Activated gamma-delta T cell treated with Interleukin-2 at 50 U/mL for 16 hours (primary cell): ENCODE measurements at places on chromosomes 5 and 9.

DNA sequence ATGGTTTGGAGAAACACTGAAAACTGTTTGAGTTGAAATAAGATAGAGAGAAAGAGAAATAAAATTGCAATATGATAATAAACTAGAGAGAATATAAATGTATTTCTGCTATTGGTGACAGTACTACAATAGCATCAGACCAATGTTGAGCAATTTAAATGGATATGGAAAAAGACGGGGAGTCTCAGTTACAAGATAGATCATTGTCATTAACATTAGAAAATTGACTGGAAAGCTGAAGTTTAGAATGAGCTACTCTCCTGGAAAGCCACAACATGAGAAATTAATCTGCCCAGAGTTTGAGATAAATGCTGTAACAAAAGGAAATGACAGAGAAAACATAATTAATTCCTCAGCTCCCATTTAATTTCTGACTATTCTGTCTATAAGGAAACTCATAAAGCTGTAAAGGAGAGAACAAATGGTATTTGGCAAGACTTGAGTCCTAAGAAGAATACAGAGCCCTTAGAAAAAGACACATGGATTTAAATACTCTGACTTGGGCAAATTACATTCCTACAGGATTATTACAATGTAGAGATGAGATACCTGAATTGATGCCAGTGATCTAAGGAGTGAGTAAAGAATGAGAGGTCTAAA, 624.5 kb upstream of the CHD1 start:
- DNase-seq, result no peak

DNA sequence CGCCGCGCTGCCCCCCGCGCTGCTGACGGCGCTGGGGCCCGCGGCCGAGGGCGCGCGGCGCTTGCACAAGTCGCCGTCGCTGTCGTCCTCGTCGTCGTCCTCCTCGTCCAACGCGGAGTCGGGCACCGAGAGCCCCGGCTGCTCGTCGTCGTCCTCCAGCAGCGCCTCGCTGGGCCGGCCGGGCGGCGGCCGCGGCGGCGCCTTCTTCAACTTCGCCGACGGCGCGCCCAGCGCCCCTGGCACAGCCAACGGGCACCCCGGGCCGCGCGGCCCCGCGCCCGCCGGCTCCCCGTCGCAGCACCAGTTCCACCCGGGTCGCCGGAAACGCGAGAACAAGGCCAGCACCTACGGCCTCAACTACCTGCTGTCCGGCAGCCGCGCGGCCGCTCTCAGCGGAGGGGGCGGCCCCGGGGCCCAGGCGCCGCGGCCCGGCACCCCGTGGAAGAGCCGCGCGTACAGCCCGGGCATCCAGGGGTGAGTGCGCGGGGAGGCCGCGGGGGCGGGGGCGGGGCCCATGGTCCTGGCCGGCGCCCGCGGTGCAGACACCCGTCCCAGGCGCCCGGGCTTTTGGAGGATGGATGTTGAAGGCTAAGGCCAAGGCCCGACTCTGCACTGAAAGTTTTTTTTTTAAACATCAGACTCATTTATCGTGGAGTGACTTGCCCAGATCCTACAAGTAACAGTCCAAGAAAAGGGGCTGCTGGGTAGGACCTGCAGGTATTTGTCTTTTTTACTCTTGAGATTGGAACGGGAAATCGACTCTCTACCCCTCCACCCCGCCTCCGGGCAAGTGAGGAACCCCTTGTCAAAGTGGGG, 1.2 kb downstream of the TENT4A start:
- DNase-seq, result no peak

DNA sequence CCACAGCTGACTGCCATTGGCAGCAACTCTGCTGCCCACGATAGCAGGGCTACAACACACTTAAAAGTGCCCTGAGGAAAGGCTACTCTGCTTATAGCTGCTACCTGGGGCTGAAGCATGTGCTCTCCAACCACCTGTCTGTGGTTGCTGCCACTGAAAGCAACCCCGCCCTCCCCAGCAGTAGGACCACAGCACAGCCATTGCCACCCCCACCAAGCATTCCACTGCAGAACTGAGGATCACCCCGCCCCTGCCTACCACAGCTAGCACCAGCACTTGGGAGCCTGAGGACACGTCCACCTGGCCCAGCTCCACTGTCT, 85.8 kb downstream of the LPAR1 start:
- DNase-seq, result no peak

DNA sequence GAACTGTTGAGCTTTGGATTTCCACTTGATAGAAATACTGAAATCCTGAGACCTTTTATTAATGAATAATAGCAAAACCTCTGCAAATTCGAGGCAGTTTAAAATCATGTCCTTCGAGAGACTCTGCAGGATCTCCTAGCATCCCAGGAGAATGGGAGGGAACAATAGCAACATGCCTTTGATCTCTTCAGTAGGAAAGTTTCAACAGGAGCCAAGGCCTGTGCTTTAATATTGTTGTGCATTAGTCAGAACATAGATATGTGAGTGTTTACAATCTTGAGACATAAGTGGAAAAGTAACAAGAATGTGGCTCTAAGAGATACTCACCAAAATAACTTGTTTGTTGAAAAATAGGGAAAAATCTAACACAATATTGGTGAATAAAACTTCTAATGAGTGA, 83.3 kb upstream of the LHFPL2 start:
- no peak for DNase-seq

DNA sequence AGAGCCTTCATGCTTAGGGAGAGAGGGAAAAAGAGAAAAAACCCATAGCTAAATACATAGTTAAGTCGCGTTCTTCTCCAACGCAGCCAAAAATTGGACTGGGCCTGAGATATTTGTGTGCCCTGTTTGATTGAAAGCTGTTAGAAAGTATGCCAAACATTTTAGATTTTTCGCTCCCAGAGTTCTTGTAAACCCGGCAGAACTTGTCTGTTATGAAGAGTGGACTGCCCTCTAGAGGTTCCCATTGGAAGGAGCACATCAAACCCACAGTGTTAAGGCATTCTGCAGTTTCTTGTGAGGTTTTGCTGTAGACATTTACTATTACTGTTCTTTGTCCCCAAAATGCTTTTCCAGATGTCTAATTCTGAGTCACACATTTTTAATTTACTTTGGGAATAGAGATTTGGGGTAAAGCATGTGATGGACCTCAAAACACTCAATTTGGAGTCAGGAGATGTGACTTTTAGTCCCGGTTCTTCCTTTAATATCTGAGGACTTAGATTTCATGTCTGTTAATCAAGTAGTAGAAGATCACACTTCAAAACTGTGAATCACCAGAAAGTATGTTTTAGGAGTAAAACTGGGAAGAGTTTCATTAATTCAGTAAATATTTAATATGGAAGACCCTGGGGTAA, 96.6 kb downstream of the PCSK1 start:
- DNase-seq, result peak; percentile 47

DNA sequence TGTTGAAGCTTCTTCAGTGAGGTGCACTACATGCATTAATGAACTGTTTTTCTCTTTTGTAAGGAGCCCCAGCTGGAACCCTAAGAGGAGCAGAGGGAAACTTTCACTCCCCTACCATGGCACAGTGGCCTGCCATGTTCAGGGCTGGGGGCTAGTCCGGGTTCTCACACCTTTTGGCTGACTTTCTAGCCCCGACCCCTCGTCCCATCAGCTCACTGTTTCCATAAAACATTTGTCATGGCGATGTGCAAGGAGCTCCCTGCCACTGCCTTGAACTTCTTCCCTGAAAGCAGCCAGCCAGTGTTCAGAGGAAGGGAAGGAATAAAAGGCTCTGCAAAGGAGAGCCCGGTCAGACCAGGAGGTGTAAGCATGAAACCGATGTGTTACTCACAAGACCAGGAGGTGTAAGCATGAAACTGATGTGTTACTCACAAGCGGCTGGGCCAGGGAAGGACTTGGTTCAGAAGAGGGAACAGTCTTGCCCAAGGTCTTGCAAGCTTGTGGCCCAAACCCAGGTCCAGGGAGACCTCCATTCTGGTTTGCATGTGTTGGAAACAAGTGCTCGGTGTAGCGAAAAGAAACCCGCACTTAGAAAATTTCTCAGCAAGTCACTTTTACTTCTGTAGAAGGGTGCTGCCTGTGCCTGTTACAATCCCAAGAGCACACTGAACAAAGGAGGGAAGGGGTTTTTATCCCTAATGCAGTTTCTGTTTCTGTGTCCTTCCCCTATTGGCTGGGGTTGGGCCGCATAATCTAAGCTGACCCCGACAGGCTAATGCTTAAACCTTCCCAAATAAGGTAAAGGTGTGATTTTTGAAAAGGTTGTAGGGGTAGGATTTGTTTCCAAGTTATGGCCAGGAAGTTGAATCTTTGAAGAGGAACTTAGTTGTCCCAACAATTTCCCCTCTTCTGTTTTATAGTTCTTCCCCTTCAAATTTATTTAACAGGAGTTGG, 3.4 kb upstream of the ABO start:
- DNase-seq, result no peak

- DNase-seq, result no peak
Observed at GRCh38 chr5:170861917-170862766, at the start of gene RANBP17. TSS of gene RANBP17 (plus strand) at chr5:170862018.

DNA sequence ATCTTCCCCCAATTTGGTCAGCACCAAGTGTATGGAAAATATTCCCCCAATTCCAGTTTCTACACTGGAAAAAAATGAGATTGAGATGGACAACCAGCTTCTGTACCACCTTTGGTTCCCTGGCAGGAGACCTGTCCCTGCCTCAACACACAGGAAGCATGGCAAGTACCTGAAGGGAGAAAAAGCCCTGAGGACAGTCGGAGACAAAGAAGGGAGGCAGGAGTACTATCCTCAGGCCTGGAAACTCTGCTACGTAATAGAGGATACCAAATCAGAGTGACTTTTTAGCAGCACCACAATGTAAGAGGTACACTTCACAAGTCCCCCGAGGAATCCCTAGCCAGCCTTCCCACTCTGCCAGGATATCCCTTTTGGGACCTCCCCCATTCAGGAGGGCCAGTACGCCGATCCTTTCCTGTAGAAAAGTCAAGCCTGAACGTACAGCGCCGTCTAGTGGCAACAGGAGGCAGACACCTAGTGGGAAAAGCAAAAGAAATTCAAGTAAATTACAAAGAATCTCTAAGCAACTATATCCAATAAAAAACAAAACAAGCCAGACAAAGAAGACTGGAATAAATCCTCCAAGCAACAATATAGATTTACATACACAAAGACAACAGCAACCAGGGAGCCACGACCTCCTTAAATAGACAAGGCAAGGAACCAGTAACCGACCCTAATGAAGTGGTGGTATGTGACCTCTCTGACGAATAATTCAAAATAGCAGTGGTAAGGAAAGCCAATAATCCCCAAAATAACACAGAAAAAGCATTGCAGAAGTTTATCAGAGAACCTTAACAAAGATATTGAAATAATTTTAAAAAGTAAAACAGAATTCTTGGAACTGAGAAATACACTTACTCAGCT, 63.3 kb upstream of the SLCO6A1 start:
- no peak for DNase-seq

DNA sequence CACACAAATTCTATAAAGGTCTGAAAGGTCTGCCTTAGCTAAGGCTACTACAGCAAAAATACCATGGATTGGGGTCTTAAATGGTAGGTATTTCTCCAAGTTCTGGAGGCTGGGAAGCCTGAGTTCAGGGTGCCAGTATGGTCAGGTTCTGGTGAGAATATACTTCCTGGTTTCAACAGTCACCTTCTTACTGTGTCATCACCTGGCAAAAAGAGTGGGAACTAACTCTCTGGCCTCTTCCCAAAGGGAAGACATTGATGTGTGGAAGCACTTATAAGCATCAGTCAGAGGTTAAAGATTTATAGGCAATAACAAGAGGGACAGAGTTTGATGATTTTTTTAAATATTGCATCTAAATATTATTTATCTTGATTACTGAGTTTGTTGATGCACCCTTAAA, 53.0 kb downstream of the ZNF622 start:
- DNase-seq, result no peak

GRCh38 chr5:1564824-1565736, 41.3 kb upstream of the LPCAT1 start:
- DNase-seq, result no peak

DNA sequence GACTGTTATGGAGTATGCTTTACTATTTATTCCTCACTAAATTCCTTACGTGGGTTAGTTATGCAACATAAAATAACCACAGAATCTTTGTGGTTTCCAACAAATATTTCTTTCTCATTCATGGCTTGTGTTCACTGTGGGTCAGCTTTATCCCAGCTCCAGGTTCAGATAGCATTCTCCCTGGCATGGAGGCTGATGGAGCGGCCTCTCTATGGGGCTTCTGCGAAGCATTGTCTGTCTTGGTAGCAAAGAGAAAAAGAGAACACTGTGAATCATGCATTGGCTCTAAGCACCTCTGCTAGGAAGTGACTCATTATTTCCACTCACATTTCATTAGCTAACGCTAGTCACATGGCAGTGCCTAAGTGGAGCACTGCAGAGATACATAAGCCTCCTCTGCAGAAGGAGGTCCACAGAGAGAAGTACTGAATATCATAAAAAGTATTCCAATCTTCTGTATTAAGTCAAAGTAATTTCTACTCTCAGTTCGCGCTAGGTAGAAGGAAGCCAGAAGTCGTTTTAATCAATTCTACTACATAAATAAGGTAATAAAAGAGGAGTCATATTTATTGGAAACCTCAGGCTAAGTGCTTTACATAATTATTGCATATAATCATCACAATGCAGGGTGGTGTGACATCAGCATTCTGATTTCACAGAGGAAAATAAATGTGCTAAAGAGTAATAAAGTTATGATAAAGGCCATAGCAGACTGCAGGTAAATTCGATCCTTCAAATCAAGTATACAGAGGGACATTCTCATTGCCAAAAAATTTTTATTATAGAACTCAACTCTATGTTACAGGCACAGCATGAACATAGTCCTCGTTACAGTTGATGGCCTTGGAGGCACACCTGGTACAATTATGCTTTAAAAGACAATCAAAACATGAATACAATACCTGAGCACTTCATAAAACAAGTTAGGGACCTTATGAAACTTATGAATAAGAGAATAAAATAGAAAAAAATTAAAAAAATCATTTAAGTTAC, 531.1 kb downstream of the CETN3 start:
- no peak for DNase-seq

DNA sequence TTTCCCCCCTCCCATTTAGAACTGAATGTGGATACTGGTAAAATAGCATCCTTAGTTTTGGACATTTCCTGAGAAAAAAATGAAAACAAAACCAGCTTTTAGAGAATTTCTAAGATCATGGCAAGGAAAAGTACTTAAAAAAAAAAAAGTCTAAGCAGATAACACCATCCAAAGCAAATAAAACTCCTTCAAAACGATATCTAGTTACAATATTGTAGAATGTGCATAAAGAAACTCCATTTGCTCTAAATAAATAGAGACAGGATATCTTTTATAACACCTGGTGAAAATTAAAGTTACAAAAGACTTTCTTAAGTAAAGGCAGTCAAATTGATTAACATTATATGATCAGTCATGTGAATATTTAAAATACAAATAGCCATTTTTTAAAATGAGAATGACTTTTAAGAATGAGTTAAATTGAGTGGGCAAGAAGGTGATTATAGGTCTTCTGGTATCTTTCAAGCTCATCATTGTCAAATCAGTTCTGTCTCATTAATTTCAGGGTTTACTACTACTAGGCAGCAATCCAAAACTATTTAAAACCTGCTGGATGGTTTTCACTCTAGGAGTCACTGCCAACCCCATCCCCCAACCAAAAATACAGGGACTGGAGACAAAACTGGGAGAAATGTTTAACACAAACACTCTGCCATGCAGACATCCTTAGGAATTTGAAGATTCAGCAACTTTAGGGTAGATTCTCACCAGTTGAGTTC, 382.6 kb downstream of the ADGRV1 start:
- DNase-seq, result no peak
